Cerebellar nuclear complex (tissue), 1 donor: ENCODE measurements at places on chromosomes 13 and 19.

- DNase-seq = no peak
Observed at GRCh38 chr19:33376423-33376822, 2.9 kb downstream of the CEBPG start.

DNA sequence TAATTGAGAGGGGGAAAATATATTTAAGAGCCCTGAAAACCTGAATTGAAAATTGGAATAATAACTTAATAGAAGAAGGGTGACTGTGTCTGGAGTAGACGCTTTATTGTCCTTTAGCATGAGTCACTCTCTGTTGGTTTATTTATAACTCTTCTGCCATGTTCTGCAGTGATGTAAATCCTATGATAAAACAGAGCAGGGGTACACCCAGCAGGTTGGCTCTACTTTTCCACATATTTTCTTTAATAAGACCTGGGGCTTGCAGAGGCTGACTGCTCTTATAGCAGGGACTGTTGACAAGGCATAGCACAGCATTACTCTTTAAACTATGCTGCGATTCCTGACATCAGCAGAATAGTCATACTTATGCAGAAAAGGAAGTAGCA lies 389.9 kb upstream of the PCDH9 start:
- DNase-seq = no peak

- no peak for DNase-seq
Observed at GRCh38 chr13:28746287-28746612, 27.5 kb upstream of the SLC46A3 start.

- no peak for DNase-seq
Observed at GRCh38 chr13:99352351-99353245, 45.4 kb upstream of the GPR183 start.

- no peak for DNase-seq
Observed at GRCh38 chr19:44741841-44742329, 6.6 kb upstream of the BCL3 start.

DNA sequence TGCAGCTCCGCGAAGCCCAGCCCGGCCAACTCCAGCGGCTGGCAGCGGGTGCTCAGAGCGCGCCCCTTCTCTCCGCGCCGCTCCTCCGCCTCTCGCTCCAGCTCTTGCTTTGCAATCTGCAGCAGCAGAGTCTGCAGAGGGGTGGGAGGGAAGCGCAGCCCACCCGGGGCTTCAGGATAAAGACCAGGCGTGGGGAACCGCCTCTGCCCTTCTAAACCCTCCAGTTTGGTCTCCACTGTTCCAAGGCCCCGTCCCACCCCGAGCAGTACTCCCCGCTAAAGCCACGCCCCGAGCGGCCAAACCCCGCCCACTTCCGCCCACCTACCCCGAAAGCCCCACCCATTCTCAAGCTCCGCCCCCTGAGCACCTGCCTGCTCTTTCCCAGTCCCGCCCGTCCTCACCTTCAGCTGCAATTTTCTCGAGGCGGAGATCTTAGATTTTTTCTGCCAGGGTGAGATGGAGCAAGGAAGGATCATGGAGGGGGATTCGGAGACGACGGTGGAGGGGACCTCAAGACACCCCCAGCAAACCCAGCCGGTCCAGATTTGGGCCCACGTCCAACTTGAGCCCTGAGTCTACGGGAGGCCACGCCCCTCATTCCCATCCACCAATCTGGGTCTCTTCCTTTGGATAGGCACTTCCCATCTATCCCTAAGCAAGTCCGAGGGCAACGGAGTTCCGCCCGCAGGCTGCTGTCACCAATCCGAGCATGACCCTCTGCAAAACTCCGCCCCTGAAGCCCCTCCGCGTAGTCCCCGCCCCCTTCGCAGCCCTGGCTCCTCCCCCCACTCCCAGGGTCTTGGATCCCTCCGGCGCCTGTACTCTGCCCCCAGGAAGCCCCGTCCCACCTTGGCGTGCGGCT lies 1.1 kb downstream of the TNNI3 start:
- DNase-seq = no peak

GRCh38 chr13:102002287-102002686 lies 399.6 kb downstream of the FGF14 start:
- DNase-seq = no peak

DNA sequence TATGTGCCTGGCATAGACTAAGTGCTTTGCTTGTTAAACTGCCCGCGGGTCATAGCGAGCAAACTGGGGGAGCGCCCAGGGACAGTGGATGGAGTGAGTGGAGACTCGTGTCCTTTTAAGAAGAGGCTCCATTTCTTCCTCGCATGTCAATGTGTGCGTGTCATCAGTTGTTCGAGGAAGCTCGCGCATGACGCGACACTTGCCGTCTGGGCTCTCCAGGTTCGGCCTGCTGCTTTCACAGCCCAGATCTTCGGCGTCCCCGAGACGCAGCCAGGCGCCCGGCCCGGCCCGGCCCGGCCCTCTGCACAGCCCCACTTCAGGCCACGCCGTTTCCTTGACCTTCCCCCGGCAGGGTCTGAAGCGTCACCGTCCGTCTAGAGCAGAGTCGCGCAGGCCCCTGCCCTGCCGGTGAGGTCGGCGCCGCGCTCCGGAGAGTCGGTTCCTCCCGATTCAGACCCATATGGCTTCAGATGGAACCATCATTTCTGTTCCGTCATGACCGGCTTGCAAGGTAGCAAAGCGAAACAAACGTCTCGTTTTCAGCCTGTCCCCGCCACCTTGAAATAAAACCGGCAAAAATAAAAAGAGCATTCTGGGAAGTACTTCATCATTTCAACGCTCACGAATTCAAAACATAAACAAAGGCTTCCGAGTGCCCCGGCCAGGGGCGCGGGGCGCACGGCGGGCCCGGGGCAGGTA lies 599 bp upstream of the ARHGEF7 start:
- DNase-seq = no peak

DNA sequence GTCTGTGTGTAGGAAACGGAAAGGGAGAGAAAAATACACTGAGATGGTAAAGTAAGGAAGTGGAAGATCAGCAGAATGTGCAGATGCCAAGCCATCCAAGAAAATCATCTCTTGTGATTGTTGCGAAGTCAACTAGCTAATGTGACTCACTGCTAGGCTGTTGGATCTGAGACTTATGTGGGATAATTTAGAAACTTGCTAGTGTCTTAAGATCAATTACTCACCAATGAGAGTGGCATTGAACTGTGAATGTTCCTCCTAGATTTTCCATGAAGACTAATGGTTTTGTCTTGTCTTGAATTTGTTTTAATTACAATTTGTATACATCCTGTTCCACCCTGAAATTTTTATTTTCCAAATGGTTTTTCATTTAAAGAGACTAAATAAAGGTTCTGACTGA lies 771.6 kb downstream of the EFNB2 start:
- DNase-seq = no peak

- no peak for DNase-seq
Observed at GRCh38 chr19:20964798-20965197, 41.7 kb downstream of the ZNF85 start.

- no peak for DNase-seq
Observed at GRCh38 chr19:45863840-45864628, at the start of gene FOXA3. FOXA3 (plus strand) TSS chr19:45864326; CDS start chr19:45864457, 131 bp downstream.

- DNase-seq = no peak
Observed at GRCh38 chr19:27522223-27522622, 1690.7 kb downstream of the UQCRFS1 start.

GRCh38 chr13:32426191-32426989 lies 1.5 kb downstream of the N4BP2L1 start:
- DNase-seq = no peak

GRCh38 chr19:6297202-6297601 lies 17.4 kb upstream of the MLLT1 start:
- no peak for DNase-seq

GRCh38 chr13:30735025-30735871 lies at the start of gene ALOX5AP:
ALOX5AP (plus strand) TSS chr13:30735543; CDS start chr13:30735606, 63 bp downstream.
- DNase-seq = no peak

DNA sequence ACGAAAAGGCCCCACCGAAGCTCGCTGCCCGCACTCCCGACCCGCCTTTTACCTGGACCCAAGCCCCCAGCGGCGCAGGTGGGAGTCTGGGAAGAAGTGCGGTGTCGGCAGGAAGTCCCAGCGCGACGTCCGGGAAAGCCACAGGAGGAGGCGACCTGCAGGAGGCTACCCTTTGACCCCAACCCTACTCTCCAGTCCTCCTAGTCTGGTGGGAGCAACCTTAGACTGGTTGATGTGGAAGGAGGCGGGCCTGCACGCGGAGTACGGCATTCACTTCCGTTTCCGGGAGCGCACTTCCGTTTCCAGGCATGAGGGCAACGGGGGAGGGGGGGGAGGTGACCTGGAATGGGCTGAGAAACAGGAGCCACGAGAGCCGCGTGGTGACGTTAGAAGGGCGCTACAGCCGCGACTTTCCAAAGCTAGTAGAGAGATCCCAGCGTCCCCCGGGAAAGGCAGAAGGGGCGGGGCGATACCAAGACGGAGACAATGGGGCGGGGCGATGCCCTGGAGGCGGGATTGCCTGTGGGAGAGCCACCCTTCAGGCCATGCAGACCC lies 28.5 kb downstream of the ZNF266 start:
- no peak for DNase-seq

- DNase-seq = no peak
Observed at GRCh38 chr19:50460161-50460765, 16.0 kb upstream of the EMC10 start.

DNA sequence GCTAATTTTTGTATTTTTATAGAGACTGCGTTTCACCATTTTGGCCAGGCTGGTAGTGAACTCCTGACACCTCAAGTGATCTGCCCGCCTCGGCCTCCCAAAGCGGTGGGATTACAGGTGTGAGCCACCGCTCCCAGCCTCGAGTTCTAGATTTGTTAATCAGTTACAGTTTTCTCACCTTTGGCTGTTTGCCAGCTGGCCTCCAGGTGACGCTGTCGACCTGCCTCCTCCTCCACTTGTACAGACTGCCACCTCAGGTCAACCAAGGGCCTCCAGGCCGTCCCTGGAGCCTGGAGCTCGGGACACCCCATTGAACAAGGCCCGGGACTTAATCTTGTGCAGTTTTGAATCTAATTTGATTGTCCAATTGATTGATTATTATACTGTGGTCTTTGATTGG lies 45.5 kb downstream of the IER2 start:
- DNase-seq = no peak

GRCh38 chr13:39403106-39403505 lies 199.9 kb downstream of the LHFPL6 start:
- DNase-seq = no peak

DNA sequence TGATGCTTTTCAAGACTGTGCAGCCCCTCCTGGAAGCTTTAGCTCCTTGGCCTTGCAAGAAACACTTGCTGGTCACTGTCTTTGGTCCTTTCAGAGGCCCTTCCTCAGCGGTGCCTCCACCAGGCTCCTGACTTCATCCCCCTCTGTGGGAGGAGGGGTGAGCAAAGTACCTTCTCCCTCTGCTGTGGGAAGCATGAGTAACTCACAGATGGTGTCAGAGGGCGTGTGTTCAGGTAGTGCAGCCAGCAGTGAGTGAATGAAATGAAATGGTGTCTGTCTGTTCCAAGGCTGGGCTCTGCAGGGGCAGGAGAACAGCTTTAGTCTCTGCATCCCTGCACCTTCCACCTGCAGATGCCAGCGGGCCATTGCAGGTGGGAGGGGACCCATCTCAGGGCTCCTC lies 102.9 kb downstream of the SHISA2 start:
- DNase-seq = no peak
